ENCODE measurements at places on chromosomes 7 and 10.
A peak's percentile ranks its signal among the peaks of the same experiment; 100 is the strongest.

- H3K4me3 ChIP-seq: no peak overlapping the region
- H3K27ac ChIP-seq: no peak overlapping the region
- H3K27me3 ChIP-seq: no peaks in the 10 kb centered on the region
- DNase-seq: no peak
Measured at GRCh38 chr7:104625956-104626355, 297.6 kb downstream of the LHFPL3 start.

GRCh38 chr10:15868006-15868405, 7.7 kb upstream of the MINDY3 start:
- no peaks in the 10 kb centered on the region for H3K27me3 ChIP-seq
- H3K4me1 ChIP-seq: no peaks in the 10 kb centered on the region
- H3K27ac ChIP-seq: no peak overlapping the region
- H3K36me3 ChIP-seq: no peaks in the 10 kb centered on the region
- no peak for DNase-seq

- H3K27ac ChIP-seq: no peak overlapping the region
- H3K27me3 ChIP-seq: no peaks in the 10 kb centered on the region
- H3K36me3 ChIP-seq: peaks cover 40% of the 10 kb centered on the region
- no peaks in the 10 kb centered on the region for H3K4me1 ChIP-seq
Measured at GRCh38 chr7:105636982-105637381, 55.7 kb upstream of the EFCAB10 start.

GRCh38 chr7:129686063-129686462, 74.5 kb downstream of the NRF1 start:
- DNase-seq: no peak
- peaks cover 11% of the 10 kb centered on the region for H3K36me3 ChIP-seq
- H3K27ac ChIP-seq: no peak overlapping the region
- no peaks in the 10 kb centered on the region for H3K27me3 ChIP-seq
- H3K4me3 ChIP-seq: no peak overlapping the region

DNA sequence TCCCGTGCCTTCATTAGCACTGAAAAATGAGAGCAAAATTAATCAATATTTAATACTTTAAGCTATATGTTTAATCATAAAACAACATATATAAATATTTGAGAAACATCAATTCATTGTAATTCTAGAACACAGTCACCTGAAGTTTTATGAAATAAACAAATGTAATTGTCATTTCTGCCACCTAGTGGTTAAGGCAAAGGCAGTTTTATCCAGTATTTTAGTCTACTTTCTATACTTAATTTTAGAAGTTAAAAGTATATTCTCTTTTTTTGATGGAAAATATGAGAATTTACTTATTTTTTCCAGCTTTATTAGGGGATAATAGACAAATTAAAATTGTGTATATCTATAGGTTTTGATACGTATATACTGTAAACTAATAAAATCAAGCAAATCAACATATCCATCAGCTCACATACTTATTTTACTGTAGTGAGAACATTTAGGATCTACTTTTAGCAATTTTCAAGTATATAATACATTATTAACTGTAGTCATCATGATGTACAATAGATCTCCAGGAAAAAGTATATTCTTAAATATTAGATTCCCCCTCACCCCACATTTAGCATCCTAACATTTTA, 16.9 kb downstream of the PCGF6 start:
- no peaks in the 10 kb centered on the region for H3K27me3 ChIP-seq
- no peak overlapping the region for H3K4me3 ChIP-seq
- no peak overlapping the region for H3K27ac ChIP-seq
- DNase-seq: no peak

DNA sequence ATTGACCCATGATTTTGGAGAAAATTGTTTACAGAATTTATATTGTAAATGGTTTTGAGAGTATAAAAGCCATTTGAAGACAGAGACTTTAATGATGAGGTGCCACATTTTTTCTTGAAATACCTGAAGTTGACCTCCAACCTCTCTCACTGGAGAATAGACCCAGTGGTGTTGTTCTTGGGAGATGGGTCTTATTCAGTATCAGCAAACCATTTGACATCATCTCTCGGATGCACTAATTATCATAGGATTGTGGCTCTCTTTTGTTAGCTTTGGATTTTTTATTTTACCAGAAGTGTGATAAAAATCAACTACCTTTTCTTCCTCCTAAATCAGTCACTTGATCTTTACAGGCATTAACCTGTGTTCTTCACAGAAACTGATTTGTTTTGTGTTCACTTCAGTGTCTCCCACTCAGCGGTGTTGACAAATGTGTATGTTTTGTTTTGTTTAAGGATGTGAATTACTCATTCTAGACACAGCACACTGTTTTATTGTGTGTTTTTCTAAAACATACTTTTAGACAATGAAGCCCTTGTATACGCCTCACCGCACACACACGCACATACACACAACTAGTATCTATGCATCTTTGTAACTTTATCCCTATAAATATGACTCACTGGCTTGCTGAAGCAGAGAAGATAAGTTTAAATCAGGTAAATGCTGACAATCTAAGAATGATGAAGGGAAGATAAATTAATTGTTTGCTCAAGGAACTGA, 455.6 kb downstream of the INHBA start:
- H3K4me1 ChIP-seq: no peaks in the 10 kb centered on the region
- DNase-seq: no peak
- H3K4me3 ChIP-seq: no peak overlapping the region
- no peak overlapping the region for H3K27ac ChIP-seq
- no peaks in the 10 kb centered on the region for H3K27me3 ChIP-seq

GRCh38 chr10:124942317-124943169, 620 bp downstream of the ZRANB1 start:
- H3K4me3 ChIP-seq: peak overlapping the region; percentile 4
- no peaks in the 10 kb centered on the region for H3K36me3 ChIP-seq
- no peaks in the 10 kb centered on the region for H3K4me1 ChIP-seq
- no peak for DNase-seq
- no peaks in the 10 kb centered on the region for H3K27me3 ChIP-seq
- no peak overlapping the region for H3K27ac ChIP-seq

- no peaks in the 10 kb centered on the region for H3K36me3 ChIP-seq
- no peak overlapping the region for H3K4me3 ChIP-seq
- H3K27ac ChIP-seq: no peak overlapping the region
Measured at GRCh38 chr10:63431962-63432797, 33.6 kb downstream of the JMJD1C start.

DNA sequence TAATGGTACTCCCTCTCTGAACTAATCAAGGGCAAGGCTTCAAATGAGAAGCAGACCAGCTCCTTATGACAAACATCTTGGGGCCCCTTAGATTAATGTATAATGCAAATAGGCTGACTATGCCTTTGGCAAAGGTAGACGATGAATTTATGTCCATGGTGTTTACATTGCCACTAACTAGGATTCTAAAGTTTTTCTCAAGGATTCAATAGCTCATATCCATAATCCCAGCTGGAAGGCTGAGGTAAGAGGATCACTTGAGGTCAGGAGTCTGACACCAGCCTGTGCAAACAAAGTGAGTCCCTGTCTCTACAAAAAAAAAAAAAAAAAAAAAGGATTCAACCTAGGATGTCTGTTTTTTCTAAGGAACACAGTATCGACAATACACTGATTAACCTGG, 96.5 kb downstream of the ORC5 start:
- no peaks in the 10 kb centered on the region for H3K27me3 ChIP-seq
- H3K36me3 ChIP-seq: no peaks in the 10 kb centered on the region
- no peak for DNase-seq
- H3K4me1 ChIP-seq: no peaks in the 10 kb centered on the region
- no peak overlapping the region for H3K27ac ChIP-seq

- no peaks in the 10 kb centered on the region for H3K27me3 ChIP-seq
- no peak overlapping the region for H3K27ac ChIP-seq
- no peak for DNase-seq
- H3K4me3 ChIP-seq: no peak overlapping the region
- no peaks in the 10 kb centered on the region for H3K4me1 ChIP-seq
Measured at GRCh38 chr7:103871473-103871872, 118.0 kb downstream of the RELN start.

DNA sequence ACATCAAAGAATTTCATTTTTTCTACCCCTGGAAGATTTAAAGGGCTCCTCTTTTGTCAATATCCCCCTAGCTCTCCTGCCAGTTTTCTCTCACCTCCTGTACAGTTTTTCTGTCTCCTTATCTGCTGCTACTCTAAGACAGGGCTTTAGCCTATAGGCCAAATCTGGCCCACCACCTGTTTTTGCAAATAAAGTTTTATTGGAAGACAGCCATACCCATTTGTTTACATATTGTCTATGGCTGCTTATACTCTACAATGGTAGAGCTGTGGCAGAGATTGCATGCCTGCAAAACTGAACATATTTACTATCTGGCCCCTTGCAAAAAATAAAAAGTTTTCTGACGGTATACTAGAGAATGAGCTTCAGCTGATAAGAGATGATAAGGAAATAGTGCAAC, 37.4 kb upstream of the GARS1 start:
- DNase-seq: no peak
- no peaks in the 10 kb centered on the region for H3K4me1 ChIP-seq
- H3K27ac ChIP-seq: no peak overlapping the region
- no peak overlapping the region for H3K4me3 ChIP-seq
- peaks cover 18% of the 10 kb centered on the region for H3K36me3 ChIP-seq

DNA sequence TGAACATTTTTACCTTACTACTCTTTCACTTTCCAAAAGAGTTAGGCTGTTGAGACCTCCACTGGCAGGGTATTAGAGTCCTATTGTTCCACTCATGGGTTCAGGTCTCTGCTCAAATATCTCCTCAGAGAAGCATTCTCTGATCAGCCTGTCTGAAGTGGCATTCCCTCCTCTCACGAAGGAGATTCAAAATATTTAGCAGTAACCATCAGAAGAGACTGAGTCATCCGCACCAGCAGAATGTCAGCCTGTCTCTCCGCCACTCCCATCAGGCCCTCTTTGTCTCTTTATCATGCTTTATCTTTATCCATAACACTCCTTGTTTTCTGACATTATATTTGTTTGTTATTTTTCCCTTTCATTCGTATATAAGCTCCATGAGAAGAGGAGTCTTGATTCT, 79.1 kb downstream of the AASS start:
- no peak overlapping the region for H3K4me3 ChIP-seq
- no peaks in the 10 kb centered on the region for H3K36me3 ChIP-seq
- no peak for DNase-seq
- no peaks in the 10 kb centered on the region for H3K4me1 ChIP-seq
- no peaks in the 10 kb centered on the region for H3K27me3 ChIP-seq

DNA sequence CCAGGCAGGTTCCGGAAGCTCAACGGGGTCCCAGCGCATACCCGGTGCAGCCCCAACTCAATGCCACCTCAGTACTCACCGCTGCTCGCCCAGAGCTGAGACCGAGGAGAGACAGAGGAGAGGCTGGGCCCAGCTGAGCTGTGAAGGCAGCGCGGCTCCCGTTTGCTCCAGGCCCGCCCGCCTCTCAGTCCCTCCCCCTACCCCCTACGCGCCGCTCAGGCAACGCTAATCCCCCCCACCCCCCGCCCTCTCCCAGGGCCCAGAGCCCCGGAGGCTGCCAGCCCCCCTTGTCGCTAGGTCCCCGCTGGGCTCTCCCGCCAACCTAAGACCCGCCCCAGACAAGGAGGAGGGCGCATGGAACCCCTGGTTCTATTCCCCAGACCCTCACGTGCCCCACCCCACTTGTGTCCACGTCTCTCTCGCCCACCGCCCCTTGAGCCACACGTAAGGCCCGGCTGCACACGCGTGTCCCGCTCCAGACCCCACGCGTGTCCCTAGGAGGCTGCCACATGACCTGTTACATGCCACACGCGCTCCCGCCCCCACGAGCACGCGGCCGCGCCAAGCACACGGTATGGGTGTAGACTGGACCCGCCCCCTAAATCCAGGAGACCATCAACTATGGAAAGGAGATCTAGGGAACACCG, at the start of gene PSD:
Gene PSD (minus strand): TSS at position 164 of the 647 bp plus-strand sequence. CDS start 1,747 bp downstream, outside the sequence.
- peak within 1 kb of the TSS; percentile 93 for H3K4me3 ChIP-seq
- H3K27ac ChIP-seq: no peak within 1 kb of the TSS
- H3K36me3 ChIP-seq: peaks cover 4% of the 10 kb centered on the region

DNA sequence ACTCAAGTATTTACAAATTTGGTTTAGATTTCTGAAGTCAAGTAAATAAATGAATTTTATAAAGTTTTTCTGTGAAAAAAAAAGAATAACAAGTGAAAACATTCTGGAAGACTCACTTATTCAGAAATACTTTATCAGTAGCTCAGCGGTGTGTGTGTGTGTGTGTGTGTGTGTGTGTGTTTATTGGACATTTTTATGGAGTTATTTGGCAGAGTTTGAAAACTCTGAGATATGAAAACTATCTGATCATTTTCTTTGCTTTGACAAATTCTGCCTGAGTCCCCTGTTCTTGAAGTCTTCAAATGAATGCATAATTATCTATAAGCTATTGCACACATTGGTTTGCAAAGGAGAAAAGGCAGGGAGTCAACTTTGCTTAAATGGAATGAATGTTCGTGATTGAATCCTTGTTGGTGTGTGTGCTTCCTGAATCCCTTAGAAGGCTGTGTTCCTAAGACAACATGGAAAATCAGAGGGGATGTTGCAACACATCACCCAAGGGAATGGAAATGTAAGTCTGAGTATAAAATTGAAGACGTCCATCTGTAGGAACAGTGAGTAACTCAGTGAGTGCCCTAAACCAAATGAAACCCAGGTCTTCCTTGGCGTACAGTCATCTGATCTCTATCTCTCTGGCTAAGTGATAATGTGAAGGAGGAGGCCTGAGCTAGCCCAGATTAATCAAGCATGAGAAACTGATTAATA, 160.9 kb downstream of the REEP3 start:
- no peak overlapping the region for H3K4me3 ChIP-seq
- peak overlapping the region; percentile 48 for H3K27ac ChIP-seq
- H3K4me1 ChIP-seq: no peaks in the 10 kb centered on the region
- no peaks in the 10 kb centered on the region for H3K36me3 ChIP-seq
- DNase-seq: no peak
- H3K27me3 ChIP-seq: no peaks in the 10 kb centered on the region

- peaks cover 13% of the 10 kb centered on the region for H3K36me3 ChIP-seq
- no peaks in the 10 kb centered on the region for H3K27me3 ChIP-seq
- no peak for DNase-seq
- no peak overlapping the region for H3K27ac ChIP-seq
- H3K4me3 ChIP-seq: no peak overlapping the region
Measured at GRCh38 chr10:110252151-110252550, 44.7 kb downstream of the MXI1 start.

GRCh38 chr7:142024547-142024946, 28.9 kb downstream of the MGAM start:
- no peak overlapping the region for H3K4me3 ChIP-seq
- no peaks in the 10 kb centered on the region for H3K36me3 ChIP-seq
- no peak overlapping the region for H3K27ac ChIP-seq
- no peaks in the 10 kb centered on the region for H3K4me1 ChIP-seq
- no peak for DNase-seq

GRCh38 chr7:113519472-113519871, 399.3 kb downstream of the PPP1R3A start:
- no peaks in the 10 kb centered on the region for H3K4me1 ChIP-seq
- no peak for DNase-seq
- H3K27ac ChIP-seq: no peak overlapping the region
- H3K36me3 ChIP-seq: no peaks in the 10 kb centered on the region
- no peak overlapping the region for H3K4me3 ChIP-seq

Data from ascending aorta (tissue), 2 donors.